Hematopoietic multipotent progenitor cell treated with erythropoietin and hydrocortisone succinate and interleukin-3 and kit ligand, for 15 days (in vitro differentiated cells): ENCODE measurements at places on chromosomes 4 and X.

- no peak for DNase-seq
These were observed 347.7 kb downstream of the HS3ST1 start for GRCh38 chr4:11081006-11081405.

DNA sequence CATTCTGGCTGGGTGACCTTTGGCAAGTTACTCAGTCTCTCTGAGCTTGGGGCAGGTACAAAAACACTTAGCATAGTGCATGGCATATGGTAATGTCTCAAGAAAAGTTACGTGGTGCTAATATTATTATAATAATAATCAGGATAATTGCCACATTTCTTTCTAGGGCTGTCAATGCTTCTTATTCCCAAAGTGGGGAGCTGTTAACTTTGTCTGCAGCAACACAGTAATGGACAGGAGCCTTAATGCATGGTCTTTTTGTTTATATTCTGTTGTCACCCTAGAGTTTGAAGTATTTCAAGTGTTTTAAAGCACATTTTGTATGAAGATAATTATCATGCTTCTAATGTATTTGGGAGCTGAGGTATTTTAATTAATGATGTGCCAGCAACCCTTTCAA is 121.8 kb downstream of the FHIP1A start:
- DNase-seq = no peak

- no peak for DNase-seq
These were observed 20.2 kb upstream of the MAP3K15 start for GRCh38 chrX:19535476-19535875.

DNA sequence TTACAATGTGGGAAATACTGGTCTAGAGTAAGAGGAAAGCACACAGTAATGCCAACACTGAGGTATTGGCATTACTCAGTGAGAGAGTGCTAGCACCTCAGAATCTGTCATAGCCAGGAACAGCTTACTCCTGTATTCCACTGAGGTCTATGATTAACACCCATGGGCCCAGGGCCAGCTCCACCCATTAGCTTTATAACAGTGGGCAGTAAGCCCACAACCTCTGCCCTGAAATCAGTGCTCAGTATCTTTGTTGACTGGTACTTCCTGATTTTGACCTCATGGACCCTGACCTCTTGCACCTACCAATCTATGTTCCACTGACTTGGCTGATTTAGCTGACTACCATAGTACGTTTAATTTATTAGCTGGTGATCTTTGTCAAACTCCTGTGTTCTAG is 56.1 kb downstream of the LANCL3 start:
- no peak for DNase-seq

DNA sequence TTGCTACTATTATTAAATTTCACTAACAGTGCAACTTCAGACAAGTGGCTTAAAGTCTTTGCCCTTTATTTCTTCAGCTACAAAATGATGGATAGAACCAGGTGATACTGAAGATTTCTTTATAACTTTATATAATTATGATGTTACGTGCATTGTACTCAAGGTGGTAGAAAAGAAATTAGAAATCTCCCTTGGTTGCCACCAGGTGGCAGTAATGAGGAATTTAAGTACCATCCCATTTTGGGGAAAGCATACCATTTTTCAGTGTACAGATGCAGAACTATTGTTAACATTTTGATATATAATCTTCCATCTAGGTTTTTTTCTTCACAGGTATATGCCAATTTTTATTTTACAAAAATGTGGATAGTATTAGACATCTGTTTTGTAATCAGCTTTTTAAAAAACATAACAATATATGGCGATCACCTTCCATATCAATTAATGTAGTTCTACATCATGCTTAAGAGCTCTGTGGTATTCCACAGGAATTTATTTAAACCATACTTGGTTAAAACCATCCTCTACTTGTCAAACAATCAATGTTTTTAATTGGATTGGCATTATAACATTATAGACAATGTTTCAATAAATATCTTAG is 37.7 kb upstream of the RAB33B start:
- peak; percentile 68 for DNase-seq
